NCI-H2081 treated with DMSO at 0.1 percent for 48 hours (cell line): ENCODE measurements at places on chromosomes 3 and 15.

GRCh38 chr3:141305436-141305835 lies 62.9 kb upstream of the ZBTB38 start:
- no peak for DNase-seq

GRCh38 chr15:85403745-85404144 lies 23.3 kb downstream of the AKAP13 start:
- DNase-seq: no peak

DNA sequence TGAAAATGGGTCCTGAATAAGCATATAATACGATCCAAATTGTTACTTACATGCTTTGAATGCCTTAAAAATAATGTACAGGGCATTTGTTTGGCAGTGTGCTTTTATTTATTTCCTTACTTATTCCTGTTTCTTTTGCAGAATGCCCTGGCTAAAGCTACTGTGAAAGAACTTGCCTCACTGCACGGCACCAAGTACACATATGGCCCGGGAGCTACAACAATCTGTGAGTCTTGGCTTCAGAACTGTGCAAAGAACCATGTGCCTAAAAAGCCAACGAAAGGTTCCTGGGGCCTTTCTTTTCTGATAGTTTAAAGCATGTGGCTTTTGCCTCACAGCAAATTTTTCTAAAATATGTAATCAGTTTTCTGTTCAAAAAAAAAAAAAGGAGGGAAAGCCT lies 7.8 kb upstream of the CPA3 start:
- DNase-seq: no peak

- no peak for DNase-seq
Measured at GRCh38 chr3:102434715-102435114, at the start of gene ZPLD1. TSS of gene ZPLD1 (plus strand) at chr3:102435015. CDS start at chr3:102438488, 3,473 bp downstream.

DNA sequence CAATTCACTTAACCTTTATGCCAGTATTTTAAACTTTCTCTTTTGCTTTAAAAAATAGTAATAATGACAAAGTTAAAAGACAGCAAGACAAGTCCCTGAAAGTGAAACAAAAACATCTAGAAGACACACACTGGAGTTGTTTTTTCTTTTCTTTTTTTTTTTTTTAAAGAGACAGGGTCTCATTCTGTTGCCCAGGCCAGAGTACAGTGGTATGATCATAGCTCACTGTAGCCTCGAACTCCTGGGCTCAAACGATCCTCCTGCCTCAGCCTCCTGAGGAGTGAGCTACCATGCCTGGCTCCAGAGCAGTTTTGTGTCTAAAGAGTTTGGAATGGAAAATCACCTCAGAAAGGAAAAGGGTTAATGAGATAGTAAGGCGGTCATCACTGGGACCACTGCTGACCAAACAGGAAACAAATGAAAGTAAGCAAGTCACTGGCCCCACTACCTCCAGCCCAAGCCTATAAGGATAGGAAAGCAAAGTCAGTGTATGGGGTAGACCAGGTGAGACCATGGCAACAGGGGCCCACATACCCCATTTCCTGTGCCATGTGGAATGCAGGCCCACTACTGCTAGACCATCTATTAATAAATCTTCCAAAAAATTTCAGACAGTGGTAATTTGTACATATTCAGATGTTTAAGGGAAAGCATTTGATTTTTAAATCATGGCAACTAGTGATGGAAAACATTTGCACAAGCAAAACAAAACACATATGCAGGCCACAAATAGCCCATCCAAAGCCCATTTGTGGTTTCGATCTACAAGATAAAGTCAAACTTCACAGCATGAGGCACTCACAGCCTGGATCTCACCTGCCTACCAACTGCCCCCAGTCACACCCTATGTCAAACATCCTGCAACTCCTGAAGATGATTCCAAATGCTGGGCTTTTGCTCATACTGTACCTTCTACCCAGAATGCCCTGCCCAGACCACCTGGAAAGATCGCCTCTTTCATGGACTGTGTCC lies 62.6 kb downstream of the OSBPL10 start:
- no peak for DNase-seq

DNA sequence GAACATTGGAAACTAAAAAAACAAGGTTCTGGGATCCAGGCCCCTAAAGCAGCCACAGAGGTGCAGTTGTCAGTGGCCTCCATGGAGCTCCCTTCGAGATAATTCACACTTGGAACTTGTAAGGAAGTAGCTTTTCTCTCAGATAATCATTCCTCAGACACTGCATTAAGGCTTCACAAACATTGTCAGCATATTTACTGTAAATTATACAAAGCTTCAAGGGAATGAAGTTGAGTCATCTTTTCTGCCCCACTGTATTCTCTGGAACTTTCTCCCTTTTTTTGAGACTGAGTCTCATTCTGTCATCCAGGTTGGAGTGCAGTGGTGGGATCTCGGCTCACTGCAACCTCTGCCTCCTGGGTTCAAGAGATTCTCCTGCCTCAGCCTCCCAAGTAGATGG lies 7.1 kb downstream of the BLOC1S6 start:
- no peak for DNase-seq
